ENCODE measurements at places on chromosomes 5 and 9. TPM values are rescaled to one million over a fixed set of nuclear protein-coding genes. Genes with fewer than 3 reads are reported as not detected.

The STC2 gene
- 12.0 TPM for total RNA-seq

The FXN gene
- 14.1 TPM for total RNA-seq

The COL5A1 gene
- 0.19 TPM for total RNA-seq

The PCDHGB2 gene
- total RNA-seq = 0.10 TPM

The GARIN3 gene
- 1.3 TPM for total RNA-seq

The GRXCR2 gene
- not detected for total RNA-seq

The FOXI1 gene
- not detected for total RNA-seq

The SLC36A2 gene
- total RNA-seq = not detected

The ZNF608 gene
- not detected for total RNA-seq

The HAPLN1 gene
- not detected for total RNA-seq

The LHFPL2 gene
- total RNA-seq = 0.05 TPM

The GABRG2 gene
- total RNA-seq = not detected

All from activated CD4-positive, alpha-beta memory T cell treated with anti-CD3 and anti-CD28 coated beads for 36 hours (primary cell).